ENCODE measurements at places on chromosomes 4 and X.

- no peak for DNase-seq
Measured at GRCh38 chr4:73860181-73860580, 7.1 kb downstream of the PF4V1 start.

DNA sequence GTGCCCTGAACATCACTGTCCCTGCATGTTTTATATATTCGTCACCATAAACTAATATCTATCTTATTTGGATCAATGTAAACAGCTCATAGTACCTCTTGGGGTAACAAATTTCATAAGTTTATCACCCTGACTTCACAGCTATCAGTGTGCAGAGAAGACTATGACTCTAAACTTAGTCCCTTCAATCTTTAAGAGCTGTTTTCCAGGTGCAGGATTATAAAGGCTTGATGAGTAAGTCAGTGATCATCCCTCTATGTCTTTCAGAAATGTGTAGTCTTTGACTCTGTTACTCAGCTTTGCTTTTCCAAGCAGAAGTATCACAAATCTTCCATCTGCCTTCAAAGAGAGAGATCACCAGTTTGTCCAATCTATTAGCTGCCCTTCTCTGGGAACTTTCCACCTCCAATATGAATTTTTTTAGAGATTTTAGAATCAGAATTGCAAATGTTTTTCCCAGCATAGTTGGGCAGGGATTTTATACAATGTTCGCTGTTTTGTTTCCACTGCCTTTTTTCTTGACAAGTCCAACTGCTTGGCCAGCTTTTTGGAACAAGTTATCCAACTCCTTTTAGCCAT lies 45.1 kb upstream of the TSPAN7 start:
- no peak for DNase-seq

- no peak for DNase-seq
Measured at GRCh38 chrX:11189097-11189496, 78.0 kb downstream of the HCCS start.

DNA sequence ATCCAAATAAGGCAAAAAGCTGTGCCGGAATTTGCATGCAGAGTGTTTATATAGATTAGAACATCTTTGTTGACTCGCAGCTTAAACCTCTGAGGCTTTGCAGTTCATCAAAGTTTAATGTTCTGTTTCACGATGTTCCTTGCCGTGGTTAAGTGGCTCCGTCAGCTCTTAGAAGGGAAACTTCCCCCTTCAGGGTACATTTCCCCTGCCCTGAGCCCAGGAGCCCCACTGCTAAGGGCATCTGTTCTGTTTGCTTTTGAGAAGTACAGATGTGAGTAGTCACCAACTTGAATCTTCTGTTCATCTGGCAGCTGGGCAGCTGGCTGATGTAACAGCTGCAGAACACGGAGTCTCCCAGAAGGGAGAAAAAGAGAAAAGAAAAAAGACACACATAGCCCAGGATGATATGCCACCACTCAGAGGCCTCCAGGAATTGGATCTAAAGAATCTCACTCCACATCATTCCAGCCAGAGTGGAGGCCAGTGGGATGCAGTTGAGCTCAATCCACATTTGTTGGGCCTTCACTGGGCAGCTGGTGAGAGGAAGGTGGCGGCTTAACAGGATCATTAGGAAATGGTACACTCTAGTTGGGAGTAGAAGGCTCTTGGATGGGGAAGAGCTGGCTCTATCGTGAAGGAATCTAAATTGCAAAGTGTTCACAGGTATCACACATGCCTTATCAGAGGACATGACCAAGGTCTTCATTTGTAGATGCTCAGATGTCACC lies 178.7 kb upstream of the RBPJ start:
- no peak for DNase-seq

DNA sequence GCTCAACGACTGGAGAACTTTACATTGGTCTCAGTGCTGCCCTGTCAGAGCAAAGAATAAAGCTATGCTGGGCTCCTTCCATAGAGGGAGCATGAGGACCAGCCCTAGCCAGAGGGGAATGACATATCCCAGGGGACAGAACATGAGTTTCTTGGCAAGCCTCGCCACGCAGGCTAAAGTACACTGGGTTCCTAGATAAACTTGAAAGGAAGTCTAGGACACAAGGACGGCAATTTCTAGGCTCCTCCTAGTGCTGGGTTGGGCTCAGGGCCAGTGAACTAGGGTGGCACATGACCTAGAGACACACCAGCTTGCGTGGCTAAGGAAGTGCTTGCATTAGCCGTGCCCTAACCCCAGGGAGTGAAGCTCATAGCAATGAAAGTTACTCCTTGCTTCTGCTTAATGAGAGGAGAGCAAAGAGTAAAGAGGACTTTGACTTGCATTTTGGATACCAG lies 141.0 kb downstream of the MAB21L2 start:
- DNase-seq: no peak

DNA sequence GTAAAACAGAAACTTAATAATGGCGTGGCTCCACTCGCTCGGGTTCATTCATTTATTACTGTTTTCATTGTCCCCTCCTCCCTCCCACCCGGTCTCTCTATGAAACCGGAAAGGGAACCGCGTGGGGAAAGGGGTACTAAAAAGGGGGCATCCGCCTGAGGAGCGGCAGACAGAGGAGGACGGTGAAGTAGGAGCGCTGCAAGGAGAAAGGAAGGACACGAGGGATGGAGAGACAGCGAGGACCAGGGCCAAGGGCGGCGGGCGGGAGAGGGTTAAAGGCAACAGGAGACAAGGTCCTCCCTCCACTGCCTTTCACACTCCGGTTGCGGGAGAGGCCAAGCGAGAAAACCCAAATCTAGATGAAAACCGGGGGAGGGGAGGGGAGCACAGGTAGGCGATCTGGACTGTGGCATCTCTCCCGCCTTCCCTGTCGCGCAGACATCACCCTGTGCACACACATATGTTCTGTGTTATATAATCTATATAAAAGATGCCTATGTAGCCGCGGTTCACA lies 829 bp downstream of the ELOVL6 start:
- no peak for DNase-seq

DNA sequence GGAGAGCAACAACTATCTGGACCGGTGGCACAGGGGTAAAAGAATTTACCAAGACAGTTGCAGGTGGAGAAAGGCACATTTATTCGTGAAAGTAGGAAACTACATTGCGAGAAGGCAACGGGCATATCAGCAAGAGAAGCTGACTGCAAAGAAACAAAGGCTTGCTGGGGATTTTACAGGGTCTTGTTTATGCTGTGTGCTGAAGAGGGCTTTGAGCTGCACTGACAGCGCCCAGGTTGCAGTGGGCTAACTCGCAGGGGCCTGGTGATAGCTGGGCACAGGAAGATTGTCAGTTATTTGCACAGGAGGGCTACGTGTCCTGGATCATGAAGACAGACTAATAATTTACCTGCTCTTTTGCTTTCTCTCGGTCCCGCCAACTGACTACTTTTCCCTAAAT lies 10.7 kb downstream of the TLR3 start:
- DNase-seq: no peak

- no peak for DNase-seq
Measured at GRCh38 chr4:138875891-138876608, 139.5 kb upstream of the NOCT start.

- no peak for DNase-seq
Measured at GRCh38 chrX:35711281-35711680, 86.9 kb upstream of the MAGEB16 start.

DNA sequence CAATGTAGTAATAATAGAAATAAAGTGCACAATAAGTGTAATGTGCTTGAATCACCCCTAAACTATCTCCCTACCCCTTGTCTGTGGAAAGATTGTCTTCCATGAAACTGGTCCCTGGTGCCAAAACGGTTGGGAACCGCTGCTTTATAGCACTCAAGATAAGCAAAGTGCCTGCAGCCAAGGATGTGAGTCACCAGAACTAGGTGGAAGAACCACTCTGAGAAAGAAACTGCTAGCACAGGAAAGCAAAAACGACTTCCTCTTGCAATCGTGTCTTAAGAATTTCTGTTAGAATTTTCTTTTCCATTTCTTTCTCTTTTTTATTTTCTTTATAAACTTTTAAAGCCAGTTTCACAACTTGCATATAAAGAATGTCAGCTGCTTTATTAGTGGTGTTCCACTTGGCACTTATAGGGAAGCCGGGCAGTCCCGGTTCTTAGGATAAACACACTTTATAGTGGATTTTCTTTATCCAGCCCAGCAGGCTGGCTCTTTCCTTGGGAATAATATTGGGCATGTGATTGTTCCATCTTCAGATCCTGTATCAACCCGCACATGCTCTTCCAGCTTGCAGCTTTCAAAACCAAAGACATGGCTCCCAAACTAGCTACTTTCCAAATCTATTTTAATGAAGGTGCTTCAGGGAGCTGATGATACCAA lies 32.3 kb upstream of the CXCL8 start:
- peak; percentile 84 for DNase-seq

- no peak for DNase-seq
Measured at GRCh38 chr4:54032558-54033135, 31.8 kb downstream of the CHIC2 start.

DNA sequence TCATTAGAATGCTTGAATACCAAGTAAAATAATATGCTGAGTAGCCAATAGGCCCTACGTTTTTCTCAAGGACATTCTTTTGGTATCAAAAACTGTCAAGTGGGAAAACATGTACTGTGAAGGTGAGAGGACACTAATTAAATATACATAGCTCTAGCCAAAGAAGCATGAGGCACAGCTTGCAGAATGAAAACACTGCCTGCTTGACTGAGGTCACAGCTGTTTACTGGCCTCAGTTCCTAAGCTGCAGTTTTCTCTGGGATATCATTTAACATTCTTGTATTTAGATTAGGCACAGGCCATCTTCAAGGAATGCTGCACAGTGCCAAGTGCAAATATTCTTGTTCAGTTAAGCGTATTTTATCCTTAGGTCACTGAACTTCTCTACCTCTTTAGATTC lies 78.6 kb downstream of the NAP1L3 start:
- no peak for DNase-seq

DNA sequence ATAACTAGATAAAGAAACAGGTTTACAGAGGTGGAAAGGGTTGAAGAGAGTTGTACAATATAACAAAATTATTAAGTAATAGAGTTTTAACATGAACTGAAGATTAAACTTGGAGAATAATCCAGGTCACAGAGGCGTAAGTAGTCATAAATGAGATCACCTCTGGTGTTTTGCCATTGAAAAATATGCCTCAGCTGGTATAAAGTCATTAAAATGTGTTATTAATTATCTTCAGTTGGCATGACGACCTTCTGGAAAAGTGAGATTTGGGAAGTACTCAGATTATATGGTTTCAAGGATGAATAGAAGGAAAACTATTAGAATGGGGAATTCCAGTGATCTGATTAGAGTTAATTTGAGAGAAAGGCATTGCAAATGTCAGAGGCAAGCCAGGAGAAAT lies 237.5 kb upstream of the ANXA10 start:
- no peak for DNase-seq

DNA sequence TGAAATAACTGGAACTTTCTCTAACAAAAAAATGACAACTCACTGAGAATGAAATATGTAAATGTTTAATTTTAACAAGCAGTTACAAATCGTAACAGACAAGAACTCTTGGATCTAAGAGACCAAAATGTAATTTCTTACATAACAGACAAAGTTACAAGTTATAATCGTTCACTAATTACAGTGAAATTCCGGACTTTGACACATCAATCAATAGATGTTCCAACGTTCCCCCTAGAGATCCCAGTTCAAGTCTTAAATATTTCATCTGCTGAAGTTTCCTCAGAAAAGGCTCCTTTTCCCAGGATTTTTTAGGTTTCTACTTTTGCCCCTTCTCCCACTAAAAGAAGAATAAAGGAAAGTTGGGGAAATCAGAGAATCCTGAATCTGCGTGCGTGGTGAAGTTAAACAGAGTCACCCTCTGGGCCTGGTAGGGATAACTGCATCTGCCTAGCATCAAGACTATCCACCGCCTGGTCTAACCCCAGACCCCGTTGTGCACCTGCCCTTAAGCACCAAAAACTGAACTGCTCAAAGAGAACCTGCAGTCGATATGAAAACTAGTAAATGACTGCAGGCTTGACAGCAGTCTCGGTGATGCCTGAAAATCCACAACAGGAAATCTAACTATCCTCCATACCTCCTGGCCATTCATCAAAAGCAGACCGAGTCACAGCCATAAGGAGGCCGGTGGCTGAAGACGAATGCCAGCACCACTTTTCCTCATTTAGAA lies 2.3 kb downstream of the IRF2 start:
- no peak for DNase-seq

GRCh38 chr4:180207921-180208320 lies 2035.3 kb upstream of the TENM3 start:
- no peak for DNase-seq

DNA sequence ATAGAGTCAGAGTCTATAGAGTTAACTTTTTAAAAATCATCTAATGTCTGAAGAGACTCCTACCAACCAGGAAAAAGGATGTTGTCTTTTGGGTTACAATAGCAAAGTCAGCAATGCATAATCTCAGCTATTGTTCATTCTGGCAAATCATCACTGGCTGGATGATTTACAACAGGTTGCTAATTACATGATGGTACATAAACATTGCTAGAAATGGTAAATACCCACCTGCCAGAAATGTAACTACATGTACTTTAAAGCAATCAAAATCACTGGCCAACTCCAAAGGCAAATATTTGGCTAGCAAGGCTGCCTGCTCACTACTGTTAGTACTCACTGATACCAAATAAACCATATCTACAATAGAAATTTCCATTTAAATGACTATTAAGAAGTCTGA lies 91.1 kb downstream of the PPP3CA start:
- DNase-seq: no peak

DNA sequence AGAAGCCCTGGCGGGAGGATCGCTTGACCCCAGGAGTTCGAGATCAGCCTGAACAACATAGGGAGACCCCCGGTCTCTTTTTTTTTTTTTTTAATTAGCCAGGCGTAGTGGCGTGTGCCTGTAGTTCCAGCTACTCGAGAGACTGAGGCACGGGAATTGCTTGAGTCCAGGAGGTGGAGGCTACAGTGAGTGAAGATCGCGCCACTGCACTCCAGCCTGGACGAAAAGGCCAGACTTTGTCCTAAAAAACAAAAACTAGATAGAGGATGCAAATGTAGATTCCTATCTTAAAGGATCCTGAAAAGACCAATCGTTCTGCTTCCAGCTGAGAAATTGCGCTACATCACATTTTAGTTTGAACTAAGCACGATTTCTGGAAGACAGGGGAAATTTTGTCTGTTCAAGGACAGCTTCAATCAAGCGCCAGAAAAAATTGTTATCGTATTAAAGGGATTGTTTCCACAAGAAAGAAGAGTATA lies 627 bp upstream of the HSD17B11 start:
- DNase-seq: no peak

- peak; percentile 61 for DNase-seq
Measured at GRCh38 chr4:19224820-19225219, 1026.9 kb upstream of the SLIT2 start.

DNA sequence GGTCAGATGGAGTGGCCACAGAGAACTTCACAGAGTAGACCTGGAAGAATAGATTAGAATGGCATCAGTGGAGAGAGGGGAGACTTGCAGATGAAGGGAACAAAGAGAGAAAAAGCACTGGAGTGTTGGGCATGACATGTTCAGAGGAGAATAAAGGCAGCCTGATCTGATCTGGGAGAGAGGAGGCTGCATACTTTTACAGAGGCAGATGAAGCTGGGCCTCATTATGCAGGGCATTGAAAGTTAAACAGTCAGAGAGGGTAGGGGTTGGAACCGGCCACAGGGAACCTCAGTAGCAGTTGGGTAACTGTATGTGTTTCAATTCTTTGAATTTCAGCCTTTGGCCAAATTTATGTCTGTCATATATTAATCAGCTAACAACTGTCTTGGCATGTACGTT lies 61.2 kb downstream of the SH3BGRL start:
- DNase-seq: no peak

All from SW 1271 (cell line).